ENCODE measurements at places on chromosomes 7 and 10.

- no peak for DNase-seq
Observed at GRCh38 chr7:116451957-116452729, 47.4 kb upstream of the CAV2 start.

GRCh38 chr10:101693978-101694673 lies 844 bp downstream of the FBXW4 start:
- DNase-seq = peak; percentile 43

GRCh38 chr7:30887464-30887872 lies 24.2 kb upstream of the AQP1 start:
- peak; percentile 65 for DNase-seq

- DNase-seq = no peak
Observed at GRCh38 chr7:49893131-49893530, 119.7 kb downstream of the VWC2 start.

GRCh38 chr10:115706026-115706425 lies 567.0 kb downstream of the GFRA1 start:
- DNase-seq = peak; percentile 26

DNA sequence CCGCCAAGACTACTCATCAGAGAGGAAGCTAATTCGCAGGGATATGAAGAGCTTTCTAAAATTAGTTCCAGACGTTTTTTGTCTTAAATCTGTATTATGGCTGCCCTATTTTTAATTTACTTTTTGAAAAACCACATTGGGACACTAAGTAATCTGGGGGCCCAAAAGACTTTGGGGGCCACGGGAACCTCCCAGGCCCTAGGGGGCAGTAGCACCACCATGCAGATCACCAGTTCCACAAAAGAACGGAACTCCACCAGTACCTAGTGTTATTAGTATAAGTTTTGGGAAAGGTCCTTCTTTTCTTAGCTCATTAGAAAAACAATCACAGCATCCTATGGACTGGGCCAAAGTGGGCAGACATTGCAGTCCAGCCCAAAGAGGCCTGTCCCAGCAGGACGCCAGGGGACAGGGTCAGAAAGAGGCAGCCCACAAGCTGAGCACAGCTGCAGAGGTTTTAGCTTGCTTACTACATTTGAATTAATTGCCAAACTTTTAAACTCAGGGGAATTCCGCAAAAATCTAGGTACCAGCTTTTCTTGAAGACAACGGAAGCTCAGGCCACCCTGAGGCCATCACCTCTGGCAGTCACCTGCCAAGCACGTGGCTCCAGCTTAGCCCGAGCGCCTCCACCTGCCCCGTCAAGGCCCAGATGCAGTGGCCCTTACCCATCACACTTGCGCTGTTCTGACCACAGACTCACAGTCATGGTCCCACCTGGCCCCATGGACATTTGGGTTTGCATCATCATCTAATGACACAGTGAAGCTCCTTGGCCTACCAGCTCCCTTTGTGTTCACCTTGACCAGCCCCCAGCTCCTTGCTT lies 74.8 kb downstream of the PARP12 start:
- no peak for DNase-seq

DNA sequence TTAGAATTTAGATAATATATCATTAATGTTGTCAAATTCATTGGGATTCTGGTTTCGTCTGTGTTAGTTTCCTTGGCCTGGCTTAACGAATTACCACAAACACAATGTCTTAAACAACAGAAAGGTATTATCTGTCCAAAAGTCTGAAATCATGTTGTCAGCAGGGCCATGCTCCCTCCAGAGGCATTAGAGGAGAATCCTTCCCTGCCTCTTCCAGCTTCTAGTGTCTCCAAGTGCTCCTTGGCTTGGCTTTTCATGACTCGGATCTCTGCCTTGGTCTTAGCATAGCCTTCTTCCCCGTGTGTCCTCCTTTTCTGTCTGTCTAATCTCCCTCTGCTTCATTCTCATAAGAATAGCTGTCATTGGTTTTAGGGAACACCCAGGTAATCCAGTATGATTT lies 482.5 kb downstream of the SEMA3D start:
- no peak for DNase-seq

DNA sequence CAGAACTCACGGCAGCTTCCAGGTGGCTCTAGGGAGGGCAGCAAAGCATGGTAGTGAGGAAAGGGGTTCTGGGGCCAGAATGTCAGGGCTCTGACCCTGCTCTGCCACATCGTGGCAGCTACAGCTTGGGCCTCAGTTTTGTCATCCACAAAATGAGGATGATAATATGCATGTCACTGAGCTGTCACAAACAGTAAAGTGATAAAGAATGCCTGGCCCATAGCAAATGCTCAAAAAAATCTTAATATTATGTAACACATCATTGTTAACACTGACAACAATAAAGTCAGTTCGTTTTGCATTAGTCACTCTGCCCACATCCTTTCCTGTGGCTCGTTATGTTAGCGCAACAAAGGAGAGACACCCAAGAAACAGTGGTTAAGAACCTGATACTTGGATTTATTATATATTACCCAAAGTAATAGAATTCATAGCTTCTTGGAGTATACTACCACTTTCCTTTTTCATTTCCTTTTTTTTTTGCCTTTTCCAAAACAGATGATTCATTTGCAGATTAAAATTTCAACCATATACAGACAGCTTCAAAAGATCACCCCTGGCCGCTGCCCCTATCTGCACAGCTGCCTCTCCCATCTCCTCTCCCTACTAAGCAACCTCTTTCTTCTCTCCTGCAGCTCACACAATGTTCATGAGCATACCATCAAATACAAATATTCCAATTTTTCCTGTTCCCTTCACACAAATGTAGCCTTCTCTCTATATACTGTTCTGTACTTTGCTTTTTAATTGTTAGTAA lies 45.5 kb upstream of the DDC start:
- no peak for DNase-seq

- peak; percentile 41 for DNase-seq
Observed at GRCh38 chr7:55432939-55433784, 68.0 kb downstream of the LANCL2 start.

DNA sequence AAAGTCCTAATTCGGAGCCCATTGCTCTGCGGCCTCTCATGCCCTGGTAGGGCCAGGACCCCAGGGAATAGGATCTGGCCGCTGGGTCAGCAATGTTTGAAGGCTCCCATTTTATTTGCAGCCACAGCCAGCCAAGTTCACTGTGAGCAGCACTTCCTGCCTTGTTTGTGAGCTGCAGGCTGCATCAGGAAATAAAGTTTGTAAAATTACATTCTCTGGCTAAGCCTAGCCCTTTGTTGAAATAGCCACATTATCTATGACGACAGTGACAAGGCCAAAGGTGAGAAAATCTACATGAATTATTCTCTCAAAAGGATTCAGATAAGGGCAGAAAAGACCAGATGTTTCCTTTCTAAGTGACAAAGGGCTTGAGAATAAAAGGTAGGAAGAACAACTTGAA lies 23.7 kb upstream of the ITGB1 start:
- DNase-seq = peak; percentile 0

- no peak for DNase-seq
Observed at GRCh38 chr7:17120756-17121155, 177.7 kb upstream of the AHR start.

GRCh38 chr7:99897322-99898022 lies 20.6 kb upstream of the OR2AE1 start:
- DNase-seq = no peak

DNA sequence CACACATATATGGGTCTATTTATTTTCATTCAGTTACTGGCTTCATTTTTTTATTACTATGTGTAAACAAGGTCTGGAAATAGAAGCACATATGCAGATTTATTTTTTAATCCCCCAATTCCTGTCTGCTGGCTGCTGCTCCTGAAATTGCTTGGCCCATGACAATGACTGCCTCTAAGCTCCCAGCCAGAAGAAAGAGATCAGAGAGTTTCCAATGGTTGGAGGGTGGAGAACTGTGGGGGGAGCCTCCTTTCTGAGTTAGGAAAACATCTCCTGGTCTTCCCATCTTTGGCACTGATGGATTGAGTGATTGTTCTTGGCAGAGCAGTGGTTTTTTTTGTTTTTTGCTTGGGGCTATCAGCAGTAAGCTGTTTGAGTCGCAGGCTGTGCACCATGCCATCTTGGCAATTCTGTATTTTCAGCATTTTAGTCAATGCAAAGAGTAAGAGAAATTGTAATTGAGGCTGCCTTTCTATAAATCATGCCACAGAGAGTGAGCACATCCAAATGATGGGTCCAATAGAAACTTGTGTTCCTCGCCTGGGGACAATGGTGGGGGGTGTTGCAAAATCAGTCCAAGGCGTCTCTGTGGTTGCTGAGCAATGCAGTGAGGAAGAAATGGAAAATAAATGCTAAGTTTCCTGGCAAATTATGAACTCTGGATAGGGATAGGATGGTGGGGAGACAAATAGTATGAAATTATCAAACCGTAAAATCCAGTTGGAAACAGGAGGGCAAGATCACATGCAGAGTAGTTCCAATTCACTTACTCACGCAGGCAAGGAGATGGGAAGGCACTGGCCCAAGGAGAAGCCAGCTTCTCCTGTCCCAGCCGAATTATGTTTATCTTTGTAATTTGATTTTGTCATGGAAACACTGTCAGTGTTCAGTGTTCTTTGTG lies 382.4 kb downstream of the SORCS3 start:
- DNase-seq = no peak

DNA sequence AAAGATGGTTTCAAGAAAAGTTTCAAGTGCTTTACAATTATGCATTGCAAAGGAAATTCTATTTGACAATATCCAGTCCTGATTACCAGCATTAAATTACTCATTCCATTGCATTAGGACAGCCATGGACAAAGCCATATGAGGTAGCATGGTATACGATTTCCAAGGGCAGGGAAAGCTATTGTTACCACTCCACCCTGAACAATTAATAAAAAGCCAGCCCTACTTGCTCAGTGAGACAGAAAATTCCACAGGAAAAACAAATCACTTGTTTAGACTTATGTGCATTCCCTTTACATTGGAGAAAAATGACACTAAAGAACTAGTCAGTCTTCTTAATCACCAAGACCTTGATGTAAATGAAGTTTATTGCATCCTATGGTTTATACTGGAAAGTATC lies 5.6 kb downstream of the CD36 start:
- DNase-seq = no peak

- no peak for DNase-seq
Observed at GRCh38 chr10:78420946-78421735, 387.5 kb downstream of the RPS24 start.
